ENCODE measurements at places on chromosomes 3 and 15. TPM values are rescaled to one million over a fixed set of nuclear protein-coding genes. Genes with fewer than 3 reads are reported as not detected.

PIERCE2 gene
- 3.5 TPM for total RNA-seq

CPNE4 gene
- not detected for total RNA-seq

EOMES gene
- total RNA-seq = 1.3 TPM

COX17 gene
- 47.9 TPM for total RNA-seq

ASB14 gene
- not detected for total RNA-seq

DAZL gene
- not detected for total RNA-seq

SYNPR gene
- not detected for total RNA-seq

ACSBG1 gene
- total RNA-seq = not detected

PATL2 gene
- total RNA-seq = 0.71 TPM

Data from MCF 10A (cell line).